ENCODE measurements at places on chromosomes 2 and 18.

DNA sequence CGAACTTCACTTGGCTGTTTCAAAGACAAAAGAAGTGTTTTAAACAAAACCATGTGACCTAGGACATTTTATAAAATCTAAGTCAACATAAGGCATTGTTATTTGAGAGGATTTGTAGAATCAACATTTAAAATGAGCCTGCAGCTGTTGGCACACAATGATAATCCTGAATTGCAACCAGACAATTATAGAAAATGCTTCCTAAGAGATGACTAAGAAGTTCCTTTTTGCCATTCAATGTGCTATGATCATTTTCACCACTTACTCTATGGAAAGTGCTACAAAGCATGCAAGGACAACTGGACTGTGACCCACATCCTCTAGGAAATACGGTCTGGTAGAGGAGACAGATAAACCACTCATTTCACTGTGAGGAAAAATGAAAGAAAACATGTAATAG, 246.4 kb downstream of the CDH20 start:
- no peak for DNase-seq

DNA sequence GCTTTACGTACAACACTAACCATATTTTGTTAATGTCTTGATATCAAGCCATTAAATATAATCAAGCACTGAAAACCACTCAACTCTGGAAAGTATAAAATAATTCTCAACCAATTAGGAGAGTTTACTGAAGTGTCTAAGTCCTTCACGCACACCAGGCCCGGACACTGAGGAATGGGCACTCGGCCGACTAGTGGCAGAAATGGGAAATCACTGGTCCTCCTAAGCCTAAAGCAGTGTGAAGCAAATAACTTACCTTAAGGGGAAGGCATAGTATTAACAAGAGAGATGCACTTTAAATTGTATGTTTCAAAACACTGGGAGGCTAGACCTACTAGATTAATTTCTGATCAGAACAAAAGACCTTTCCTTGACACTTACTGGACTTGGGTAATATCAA, 45.7 kb downstream of the FAM210A start:
- no peak for DNase-seq

DNA sequence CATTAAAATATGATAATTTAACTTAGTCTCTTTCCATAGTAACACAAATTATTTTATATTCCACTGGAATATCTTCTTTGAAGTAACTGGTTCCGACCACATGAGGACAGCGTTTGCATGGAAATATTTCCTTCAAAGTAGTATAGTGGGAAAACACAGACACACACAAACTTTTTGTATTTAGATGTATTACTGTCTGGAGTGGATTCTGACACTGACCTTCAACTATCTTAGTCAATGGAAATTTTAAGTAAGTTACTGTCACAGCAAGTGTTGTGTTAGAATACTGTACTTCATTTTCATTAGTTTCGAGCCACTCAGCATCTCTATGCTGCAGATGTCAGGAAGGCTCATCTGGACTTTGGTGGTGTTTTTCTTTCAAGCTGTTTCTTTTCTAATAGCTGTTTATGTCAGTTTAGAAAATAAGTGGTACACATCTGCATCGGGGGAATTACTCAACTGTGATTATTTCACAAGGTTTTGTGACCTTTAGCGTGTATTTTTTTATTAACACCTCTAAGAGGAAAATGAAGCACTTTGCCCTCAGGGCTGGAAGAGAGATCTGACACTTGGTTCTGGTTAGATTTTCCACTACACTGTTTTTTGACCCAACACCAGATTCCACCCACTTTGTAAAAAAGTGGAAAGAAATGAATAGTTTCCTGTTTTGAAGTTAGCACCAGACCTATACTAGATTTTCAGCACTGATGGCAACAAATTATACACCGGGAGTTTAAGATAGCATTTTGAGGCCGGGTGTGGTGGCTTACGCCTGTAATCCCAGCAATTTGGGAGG, 18.9 kb upstream of the THOC1 start:
- DNase-seq, result no peak

DNA sequence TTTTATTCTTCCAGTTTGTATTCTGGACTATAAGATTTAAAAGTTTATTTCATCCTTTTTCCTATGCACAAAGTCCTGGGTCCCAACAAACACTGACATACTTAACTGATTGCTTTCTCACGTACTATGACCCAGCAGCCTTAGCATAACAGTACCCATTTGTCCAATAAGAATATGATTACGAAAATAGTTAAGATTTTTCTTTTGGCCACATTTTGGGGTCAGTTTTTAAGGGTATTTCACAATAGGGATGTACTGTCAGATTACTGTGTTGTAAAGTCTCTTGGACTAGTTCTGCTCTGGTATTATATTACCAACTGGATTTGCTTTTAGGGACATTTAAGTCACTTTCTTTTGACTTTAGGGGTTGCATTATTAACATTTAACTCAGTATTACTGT, 46.1 kb downstream of the TTC39C start:
- no peak for DNase-seq

DNA sequence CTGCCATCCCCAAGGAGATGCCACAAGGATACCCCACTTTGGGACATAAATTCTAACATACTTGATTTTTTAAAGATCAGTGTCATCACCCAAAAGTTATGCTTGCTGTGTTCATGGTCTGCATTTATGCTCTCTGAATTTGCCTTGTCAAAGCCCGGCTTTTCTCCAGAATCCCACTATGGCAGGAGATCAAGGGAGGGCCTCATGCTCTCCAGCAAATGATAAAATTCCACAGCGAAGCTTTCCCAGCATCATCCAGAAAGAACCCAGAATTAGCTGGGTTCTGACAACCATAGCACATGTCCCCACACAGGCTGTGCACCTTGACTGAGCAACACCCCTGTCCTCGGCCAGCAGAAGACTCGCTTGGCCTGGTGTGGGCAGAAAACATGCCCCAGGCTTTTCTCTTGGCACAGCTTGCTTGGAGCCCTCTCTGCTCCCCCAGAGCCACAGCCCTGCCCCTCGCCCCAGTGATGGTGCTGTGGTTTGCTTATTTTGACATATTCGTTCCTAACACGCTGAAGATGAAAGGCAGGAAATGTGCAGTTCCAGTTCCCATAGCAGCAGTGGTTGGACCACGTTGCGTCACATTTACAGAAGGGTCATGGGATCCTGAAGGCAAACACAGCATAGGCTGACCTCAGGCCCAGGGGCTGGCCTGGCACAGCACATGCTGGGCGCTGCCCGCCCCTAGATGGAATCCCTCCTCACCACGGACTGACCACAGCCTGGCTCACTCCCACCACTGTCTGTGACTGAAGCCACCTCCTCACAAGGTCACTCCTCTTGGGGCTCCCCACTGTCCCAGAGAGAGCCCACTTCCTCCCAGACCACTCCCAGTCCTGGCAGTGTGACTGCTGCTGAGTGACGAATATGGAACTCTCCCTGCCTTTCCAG, 14.1 kb upstream of the CHRNA1 start:
- peak; percentile 43 for DNase-seq

- DNase-seq, result no peak
These were observed 138.7 kb downstream of the TTC32 start for GRCh38 chr2:19762959-19763605.

- no peak for DNase-seq
These were observed 381.2 kb downstream of the TXNL1 start for GRCh38 chr18:56257205-56257604.

- no peak for DNase-seq
These were observed 52.0 kb downstream of the ANKRD44 start for GRCh38 chr2:197258580-197258979.
